Mucosa of descending colon (tissue), 3 donors: ENCODE measurements at places on chromosomes 6 and 20. TPM values are rescaled to one million over a fixed set of nuclear protein-coding genes. Genes with fewer than 3 reads are reported as not detected.

Gene OVOL2
- 11.5 TPM for total RNA-seq

Gene CDH4
- not detected for total RNA-seq

Gene GHRH
- not detected for total RNA-seq

Gene SCRT2
- not detected for total RNA-seq

Gene PROKR2
- not detected for total RNA-seq

DNA sequence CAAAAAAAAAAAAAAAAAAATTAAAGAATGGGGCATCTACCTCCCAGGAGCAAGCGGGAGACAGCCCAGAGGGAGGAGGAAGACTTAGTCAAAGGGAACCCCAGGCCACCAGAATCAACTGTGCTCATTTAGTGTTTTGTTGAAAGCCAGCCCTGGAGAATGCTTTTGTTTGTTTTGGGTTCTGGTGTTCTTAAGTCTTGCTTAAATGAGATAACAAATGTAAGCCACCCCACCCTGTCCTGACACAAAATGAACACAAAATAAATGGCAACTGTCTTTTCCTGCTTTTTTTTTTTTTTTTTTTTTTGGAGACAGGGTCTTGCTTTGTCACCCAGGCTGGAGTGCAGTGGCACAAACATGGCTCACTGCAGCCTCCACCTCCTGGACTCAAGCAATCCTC, 165.0 kb upstream of the JARID2 start:
- no peak for DNase-seq

DNA sequence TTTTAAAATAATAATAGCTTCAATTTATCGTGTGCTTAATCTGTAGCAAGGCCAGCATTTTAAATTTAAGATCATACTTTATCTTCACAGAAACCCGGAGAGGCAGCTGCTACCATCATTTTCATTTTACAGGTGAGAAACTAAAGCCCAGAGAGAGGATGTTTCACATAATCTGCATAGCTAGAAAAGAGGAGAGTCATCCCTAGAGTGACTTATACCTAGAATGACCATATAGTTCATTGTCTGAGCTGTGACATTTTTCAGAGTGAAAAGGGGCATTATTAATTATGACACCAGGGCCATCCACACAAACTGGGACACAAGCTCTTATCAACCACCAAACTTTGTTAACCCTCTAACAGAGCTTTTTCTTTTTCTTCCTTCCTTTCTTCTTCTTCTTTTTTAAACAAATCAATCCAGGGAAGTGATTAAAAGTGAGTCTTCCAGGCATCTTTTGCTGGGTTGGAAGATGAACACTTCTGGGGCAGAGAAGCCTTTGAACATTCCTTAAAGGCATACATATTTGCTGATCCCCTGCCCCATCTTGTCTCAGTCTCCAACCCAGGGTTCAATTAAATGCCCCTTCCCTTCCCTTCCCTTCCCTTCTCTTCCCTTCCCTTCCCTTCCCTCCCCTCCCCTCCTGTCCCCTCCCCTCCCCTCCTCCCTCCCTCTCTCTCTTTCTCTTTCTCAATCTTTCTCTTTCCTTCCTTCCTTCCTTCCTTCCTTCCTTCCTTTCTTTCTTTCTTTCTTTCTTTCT, 272.5 kb upstream of the JAG1 start:
- no peak for DNase-seq

DNA sequence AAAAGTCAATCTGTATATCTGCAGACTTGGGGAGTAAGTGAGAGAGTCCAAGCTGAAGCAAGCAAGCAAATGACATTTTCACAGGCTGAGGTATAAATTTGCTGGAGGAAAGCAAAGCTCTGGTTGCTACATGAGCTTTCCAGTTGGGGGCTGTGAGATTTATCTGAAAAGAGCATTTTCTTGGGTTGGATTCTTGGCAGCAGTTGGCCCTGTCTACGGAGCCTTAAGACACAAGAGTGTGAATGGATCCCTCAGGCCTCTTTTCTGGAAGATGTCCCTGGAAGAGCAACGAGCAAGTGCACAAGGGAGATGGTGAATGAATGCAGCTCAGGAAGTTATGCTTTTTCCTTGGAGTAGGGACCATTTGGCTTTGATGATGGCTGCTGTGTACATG, 30.8 kb downstream of the ISM1 start:
- no peak for DNase-seq

GRCh38 chr6:142537612-142538478, 236.0 kb downstream of the ADGRG6 start:
- DNase-seq, result no peak

- no peak for DNase-seq
Measured at GRCh38 chr6:159999240-159999671, 30.4 kb downstream of the IGF2R start.

DNA sequence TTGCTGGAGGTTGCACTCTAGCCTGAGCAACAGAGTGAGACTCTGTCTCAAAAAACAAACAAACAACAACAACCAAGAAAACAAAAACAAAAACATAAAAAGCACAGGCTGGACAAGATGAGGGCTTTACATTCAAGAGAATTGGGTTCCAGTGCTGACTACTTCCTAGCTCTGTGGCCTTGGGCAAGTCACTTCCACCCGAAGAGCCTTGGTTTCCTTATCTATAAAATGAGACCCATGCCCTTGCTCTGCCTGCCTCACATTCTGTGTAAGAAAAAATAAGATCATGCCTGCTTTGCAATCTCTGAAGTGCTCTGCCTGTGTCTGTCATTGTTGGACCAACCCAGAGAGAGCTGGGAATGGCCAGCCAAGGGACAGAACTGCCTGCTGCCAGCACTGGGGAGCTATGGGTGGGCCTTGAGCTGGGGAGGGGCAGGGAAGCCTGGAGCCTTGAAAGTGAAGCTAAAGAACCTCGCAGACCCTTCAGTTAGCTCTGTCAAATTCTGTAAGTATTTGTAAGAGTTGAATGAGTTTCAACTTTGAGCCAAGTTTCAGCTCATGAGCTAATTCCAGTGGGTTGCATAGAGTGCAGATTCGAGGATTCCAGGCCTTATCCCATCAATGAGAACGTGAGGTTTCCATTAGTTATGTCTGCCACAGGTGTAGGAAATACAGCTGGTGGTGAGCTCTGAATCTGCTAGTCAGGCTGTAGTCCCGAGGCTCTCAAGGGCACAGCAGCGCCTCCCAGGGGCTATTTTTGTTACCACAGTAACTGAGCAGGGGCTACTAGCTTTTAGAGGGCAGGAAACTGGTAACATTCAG, 93.2 kb downstream of the DLGAP4 start:
- peak; percentile 33 for DNase-seq
